ENCODE measurements at places on chromosomes 12 and 14.

GRCh38 chr12:52612431-52613383 is 5.7 kb downstream of the KRT73 start:
- DNase-seq, result no peak

DNA sequence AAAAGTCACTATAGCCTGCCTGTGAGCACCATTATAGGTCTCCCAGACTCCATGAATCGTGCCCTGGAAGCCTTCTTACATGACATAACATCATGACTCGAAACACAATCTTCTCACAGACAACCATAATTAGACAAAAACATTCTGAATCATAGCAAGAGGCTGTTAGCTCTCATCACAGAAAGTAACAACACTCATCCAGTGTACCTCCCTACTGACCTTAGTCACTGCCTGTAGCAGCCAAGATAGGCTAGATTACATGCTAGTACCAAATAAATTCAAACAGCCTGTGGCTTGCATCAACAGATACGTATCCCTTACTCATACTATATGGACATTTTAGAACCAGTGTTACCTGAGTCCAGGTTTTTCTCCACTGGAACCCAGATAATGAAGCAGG is 663.8 kb upstream of the FOXG1 start:
- no peak for DNase-seq

- DNase-seq, result no peak
These were observed 17.7 kb upstream of the CALM1 start for GRCh38 chr14:90379106-90379505.

DNA sequence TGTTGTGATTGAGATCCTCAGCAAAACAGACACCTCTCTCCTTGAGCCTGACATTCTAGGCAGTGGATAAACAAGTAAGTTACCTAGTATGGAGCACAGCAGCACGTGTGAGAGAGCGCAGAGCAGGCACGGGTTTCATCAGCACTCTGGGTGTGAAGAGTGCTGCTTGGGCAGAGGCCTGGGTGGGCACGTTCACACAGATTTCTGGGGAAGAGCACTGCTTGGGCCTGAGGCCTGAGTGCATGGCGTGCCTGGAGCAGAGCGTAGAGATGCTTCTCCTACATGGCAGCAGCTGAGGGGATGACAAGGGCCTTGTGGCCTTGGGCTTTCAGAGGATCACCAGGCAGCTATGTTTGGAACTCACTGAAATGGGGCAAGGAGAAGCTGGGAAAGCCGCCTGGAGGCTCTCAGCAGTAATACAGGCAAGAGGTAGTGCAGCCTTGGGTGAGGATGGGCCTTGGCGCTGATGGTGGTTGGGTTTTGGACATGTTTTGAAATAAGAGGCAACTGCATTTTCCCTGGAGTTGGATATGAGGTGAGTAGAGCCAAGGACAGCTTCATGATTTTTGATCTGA is 17.6 kb downstream of the CKB start:
- no peak for DNase-seq

DNA sequence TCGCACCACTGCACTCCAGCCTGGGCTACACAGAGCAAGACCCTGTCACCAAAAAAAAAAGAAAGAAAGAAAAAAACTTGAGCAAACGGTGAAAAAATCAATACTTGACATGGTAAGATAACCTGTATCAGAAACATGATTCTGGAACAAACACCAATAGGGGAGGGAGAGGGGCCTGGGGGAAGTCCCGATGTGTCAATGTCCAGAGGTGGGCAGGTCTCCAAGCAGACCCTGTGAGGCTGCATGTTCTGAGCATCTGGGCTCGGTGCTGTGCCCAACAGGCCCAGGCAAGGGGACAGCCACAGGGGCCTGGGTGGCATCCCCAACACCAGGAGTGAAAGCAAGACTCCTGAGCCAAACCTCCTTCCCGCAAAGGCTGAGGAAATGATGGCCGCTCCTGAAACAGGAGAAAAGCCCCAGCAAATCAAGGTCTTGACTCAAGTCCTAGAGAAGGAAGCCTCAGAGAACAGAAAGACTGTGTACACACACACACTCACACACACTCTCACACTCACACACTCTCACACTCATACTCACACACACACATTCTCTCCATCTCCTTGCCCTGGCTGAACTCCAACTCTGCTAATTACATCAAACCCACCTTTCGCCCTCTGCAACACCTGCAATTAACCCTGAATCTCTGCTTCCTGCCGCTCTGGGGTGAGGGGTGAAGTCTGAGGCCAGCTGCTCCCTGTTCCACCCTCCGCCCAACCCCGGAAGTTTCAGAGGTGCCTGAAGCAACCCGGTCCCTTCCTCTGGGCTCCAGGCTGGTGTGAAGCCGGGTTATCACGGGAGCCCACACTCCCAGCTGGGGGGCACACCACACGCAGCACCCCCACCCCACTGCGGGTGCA is 20.4 kb downstream of the CCDC88C start:
- no peak for DNase-seq

GRCh38 chr12:42426746-42427145 is 100.8 kb downstream of the PPHLN1 start:
- no peak for DNase-seq

DNA sequence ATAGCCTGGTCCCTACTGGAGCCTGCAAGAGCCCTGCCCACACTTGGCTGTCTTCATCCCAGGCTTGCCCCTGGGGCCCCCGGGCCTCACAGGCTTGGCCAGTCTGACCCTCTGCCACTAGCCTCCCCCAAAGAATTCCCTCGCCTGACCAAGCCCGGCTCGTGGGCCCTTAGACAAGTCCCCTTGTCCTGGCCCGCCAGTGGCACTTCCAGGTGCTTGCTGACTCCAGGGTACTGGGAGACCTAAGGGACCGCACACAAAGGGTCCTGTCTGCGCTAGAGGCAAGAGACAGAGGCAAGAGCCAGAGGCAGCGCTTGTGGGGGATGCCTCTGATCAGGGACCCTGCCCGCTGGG is 5.0 kb downstream of the BTBD6 start:
- no peak for DNase-seq

All from stimulated activated CD4-positive, alpha-beta T cell treated with anti-CD3 and anti-CD28 coated beads, Interleukin-1b, Interleukin-23, amount 100 ng/mL, for 1 hour (primary cell).